Stimulated activated CD8-positive, alpha-beta memory T cell treated with anti-CD3 and anti-CD28 coated beads, Interleukin-2, amount 100 ng/mL, for 1 hour (primary cell): ENCODE measurements at places on chromosomes 11 and 22.

DNA sequence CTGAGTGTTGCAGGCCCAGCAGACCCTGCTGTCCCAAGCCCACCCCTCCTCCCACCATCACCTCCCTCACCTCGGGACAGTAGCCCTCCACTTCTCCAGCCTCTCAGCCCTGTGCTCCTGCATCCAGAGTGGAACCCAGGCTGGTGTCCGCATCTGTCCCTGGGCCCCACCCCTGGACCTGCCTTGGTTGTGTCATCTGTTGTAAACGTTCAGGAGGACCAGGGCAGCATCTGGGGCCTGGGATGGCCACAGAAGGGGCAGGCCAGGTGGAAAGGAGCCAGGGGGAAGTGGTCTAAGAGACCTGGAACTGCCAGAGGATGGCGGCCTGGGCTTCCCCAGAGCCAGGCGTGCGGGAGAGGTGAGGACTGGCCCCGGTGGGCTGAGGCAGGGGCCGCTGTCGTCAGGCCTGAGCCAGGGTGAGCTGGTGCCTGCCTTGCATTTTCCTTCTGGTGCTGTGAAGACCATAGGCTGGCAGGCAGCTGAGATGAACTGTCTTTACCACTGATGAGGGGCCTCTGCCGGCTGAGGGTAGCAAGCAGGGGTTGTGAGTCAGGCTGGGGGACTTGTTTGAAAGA lies 26.1 kb upstream of the MGAT3 start:
- DNase-seq, result no peak

- DNase-seq, result no peak
Observed at GRCh38 chr22:43955883-43956782, 891 bp downstream of the SAMM50 start.

DNA sequence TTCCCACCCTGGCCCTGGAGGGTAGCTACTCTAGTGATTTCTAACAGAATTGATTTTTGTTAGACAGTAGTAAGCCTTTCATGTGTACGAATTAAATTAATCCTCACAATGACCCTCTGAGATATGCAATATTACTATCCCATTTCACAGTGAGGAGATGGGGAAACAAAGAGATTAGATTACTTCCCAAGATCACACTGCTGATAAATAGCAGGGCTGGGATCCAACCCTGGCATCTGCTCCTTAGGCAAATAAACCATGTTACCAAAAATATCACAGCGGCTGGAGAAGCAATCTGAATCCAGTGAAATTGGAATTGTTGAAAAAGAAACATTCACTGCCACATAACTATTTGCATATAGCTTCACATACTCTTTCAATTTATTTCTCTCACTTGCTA lies 12.8 kb upstream of the CAVIN3 start:
- DNase-seq, result no peak

GRCh38 chr22:29480512-29481264 lies 670 bp downstream of the NEFH start:
- no peak for DNase-seq

DNA sequence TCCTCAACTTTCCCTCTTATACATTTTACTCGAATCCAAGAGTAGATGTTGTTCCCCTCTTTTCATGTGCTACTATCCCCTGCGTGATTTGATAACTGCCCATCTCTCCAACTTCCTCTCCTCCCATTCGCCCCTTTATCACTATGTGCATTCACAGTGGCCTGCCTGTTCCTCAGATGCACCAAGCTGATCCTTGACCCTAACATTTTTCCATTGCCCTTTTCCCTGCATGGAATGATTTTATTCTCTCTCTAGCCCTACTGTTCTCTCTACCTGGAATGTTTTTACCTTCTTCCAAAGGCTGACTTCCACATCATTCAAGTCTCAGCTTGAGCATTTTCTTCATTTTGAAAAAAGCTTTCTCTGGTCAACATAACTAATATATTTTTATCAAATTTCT lies 15.8 kb upstream of the BBOX1 start:
- no peak for DNase-seq

DNA sequence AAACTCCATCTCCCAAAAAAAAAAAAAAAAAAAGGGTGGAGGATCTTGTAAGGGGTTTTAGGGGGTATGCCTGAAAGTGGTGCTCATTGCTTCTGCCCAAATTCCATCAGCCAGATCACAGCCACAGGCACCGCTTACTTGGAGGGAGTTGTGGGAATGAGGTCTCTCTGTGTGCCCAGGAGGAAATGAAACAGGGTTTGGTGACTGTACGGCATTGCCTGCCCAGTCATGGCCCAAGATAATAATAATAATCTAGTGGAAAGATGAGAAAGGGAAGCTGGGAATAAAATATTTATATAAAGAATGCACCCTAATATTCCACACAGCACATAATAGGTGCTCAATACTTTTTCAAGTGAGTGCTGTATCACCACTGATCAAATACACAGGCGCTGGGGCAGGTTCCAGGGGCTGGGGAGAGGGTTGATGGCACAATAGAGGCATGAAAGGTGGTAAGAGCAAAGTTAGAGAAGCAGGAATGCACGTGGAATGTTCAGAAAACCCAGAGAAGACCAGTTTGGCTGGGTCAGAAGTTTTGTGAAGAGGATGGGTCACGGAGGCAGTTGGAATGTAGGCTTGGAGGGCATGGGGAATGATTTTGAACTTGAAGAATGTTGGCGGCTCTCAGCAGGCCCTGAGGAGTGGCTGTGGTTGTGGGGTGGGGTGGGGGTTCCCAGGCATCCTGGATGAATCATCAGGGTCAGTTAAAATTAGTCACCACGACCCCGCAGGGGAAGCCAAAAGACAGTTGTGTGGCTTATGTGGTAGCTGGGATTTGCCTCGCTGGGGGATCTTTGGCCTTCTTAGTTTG lies 12.5 kb upstream of the MB start:
- no peak for DNase-seq

GRCh38 chr11:114180301-114181055 lies 115.7 kb upstream of the NNMT start:
- DNase-seq, result no peak

DNA sequence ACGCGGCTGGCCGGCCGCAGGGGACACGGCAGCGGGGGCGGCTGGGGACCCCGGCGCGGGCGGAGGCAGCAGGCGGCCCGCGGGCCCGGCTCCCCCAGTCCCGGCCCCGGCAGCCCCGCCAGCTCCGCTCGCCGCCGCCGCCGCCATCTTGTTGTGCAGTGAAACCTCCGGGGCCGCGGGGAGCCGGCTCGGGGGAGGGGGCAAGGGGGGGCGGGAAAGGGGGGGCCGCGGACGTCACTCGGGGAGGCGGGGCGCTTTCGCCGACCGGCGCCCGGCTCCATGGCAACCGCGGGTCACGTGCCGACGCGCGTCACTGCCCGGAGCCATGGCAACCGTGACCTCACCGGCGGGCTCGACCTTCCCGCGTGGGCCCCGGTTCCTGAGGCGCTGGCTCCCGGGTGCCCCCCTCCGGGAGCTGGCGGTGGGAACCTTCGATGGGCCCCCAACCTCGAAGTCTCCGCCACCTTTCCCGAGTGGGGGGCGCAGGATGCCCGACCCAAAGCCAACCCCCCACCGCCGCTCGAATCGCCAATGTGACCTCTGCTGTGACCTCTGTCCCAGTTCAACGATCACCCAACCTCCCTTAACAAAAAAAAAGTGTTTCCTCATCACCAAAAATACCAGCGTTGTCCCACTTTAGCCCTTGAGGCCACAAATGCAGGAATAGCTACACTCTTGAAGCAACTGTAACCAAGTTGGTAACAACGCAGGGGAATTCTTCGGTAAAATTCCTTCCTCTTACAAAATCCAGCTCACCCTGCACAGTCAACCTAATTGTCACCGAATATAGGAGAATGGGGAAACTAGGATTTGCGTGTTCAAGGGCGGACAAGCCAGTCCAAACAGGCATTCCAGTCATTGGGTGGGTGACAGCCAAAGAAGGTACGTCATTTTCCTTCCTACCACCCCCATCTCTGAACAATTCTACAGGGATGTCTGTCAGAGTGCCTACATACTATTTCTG lies at the start of gene SIK3:
Gene SIK3 (minus strand): TSS at position 160 of the 964 bp plus-strand sequence. CDS start 13 bp downstream, at position 147.
- DNase-seq, result peak; percentile 95

DNA sequence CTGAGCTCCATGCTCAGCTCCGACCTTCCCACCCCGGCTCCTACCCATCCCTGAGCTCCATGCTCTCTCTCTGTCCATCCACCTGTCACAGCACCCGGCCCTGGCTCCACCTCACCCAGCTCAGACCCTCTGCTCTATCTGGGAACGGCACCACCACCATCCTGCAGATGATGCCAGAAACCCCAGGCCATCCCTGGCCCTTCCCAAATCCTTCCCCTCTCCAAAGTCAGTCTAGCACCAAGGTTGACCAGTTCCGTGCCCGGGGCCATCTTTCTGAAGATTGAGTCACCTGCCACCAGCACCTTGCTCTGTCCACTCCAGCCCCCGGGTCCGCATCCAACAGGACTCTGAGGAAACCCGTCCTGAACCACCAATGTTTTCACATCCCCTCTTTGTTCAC lies 969.6 kb downstream of the BRD1 start:
- no peak for DNase-seq

DNA sequence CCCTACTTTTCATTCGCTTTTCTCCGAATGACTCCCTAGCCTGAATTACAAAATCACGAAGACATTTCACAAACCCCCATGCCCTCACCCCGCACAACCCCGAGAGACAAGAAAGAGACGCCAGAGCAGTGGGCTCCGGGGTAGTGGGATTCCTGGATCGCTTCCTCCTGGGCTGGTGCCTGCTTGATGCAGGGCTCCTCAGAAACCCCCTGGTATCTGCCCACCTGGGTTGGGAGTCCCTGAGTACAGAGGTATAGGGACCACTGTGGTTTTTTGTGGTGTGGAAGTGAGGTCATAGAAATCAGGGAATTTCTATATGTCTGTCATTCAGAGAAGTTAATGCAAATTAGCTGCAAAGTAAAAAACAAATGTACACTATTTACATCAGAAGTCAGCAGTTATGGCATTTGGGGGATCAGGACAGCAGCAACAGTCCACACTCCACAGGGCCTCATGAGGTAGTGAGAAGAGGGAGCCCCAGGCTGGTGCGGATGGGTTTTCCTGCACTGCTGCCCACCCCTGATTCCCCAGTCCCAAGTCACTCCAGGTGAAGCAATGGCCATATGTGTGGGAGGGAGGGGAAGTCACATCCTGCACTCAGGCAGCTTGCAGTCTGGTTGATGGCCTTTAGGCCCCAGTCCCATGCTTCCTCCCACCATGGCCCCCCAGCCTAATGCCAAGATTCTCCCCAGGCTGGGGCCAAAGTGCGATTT lies 39.6 kb downstream of the BUD13 start:
- DNase-seq, result no peak

DNA sequence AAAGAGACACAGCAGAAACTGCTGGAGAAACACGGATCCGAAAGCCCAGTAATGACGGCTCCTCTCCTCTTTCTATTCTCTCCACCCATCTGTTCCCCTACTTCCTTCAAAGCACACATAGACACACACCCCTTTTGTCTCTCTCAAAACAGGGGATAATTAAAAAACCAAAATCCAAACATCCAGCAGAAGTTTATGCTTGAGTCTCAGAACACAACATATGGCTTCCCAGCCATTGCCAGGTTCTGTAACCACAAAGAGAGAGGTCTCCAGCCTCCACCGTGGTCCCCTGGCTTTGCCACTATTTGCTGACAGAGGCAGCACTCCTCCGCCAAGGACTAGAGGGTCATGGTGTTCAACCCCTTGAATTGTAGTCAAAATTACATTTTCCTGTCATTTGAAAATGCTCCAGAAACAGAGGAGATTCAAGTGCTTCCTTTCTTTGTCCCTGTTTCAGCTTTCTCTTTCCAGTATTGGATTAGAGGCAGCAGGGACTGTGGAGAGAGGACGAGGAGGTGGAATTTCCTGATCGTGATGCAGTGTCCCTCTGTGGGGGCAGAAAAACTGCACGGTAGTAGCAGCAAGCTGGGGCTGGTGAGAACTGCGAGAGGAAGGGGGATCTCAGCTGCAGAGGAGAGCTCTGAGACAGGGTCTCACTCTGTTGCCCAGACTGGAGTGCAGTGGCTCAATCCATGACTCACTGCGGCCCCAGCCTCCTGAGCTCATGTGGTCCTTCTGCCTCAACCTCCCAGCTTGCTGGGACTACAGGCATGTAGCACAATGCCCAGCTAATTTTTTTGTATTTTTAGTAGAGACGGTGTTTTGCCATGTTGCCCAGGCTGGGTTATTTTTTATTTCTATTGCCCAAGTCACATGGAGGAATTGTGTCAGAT lies 60.3 kb downstream of the UBASH3B start:
- no peak for DNase-seq

- no peak for DNase-seq
Observed at GRCh38 chr11:74135127-74135840, 35.5 kb downstream of the C2CD3 start.

DNA sequence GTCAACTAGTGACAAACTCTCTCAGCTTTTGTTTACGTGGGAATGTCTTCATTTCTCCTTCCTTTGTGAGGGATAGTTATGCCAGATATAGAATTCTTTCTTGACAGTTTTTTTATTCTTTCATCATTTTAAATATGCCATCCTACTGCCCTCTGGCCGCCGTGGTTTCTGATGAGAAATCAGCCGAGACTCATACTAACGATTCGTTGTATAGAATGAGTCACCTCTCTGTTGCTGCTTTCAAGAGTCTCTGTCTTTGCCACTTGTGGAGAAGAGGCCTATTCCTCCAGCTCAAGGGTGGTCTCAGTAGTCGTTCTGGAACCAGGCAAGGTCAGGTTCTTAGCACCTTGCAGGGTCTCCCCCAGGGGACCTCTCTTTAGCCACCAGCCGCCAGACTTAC lies 8.0 kb downstream of the MYO7A start:
- no peak for DNase-seq

DNA sequence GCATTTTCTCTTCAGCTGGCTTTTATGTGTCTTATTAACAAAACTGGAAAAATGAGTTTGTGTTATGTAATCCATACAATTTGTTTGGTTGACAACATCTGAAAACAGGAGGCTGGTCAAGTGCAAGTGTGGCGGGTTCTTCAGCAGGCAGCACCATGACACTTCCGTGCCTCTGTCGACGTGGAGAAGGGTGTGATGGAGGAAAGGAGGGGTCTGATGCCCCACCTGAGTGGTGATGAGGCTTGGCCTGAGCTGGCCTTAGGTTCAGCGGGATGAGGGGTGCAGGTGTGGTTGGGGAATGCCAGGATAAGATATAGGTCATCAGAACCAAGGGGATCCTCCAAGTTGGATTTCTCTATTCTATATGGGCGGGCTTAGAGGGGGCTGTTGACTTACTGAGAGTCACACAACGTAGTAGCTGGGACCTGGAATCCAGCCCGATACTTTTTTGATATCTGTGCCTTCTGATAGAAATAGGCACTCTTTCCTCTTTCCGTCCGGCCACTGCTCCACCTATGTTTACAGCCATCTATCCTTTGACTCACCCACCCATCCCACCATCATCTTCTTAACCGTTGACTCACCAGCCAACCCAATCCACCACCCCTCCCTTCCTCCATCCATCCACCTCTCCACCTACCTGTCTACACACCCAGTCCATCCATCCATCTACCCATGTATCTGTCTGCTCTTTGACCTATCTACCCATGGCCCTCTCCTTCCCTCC lies 29.0 kb downstream of the SHANK3 start:
- DNase-seq, result no peak

DNA sequence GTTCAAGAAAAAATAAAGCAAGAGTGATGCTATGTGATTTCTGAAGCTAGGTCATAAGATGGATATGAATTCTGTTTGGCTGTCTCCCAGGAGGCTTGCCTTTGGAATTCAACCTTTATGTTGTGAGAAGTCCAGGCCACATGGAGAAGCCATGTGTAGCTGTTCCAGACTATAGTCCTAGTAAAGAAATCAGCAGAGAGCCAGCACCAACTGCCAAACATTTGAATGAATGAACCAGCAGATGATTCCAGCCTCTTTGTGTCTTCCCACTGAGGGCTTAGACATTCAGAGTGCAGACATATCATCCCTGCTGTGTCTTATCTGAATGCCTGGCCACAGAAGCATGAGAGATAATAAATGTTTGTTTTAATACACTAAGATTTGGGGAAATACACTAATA lies 1150.6 kb downstream of the DLG2 start:
- no peak for DNase-seq
